ENCODE measurements at places on chromosomes 13 and 19.

GRCh38 chr13:35260316-35260715 is 216.2 kb downstream of the MAB21L1 start:
- no peak for DNase-seq

DNA sequence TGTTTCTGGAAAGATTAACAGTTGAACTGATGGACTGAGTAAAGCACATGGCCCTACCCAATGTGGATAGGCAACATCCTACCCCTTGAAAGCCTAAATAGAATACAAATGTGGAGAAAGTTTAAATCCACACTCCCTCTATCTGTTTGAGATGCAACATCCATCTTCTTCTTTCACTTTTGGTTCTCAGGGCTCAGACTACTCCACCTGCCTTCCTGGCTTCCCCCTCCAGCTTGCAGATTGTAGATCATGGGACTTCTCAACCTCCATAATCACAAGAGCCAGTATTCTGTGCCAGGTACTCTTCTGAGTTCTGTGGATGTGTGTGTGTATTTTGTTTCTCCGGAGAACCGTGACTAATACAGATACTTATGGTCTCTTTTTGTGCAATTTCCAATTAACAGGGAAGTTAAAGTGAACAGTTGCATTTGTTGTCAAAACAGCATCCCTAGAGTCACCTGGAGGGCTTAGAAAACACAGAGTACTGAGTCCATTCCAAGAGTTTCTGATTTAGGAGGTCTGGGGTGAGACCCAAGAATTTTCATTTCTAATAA is 590.3 kb upstream of the MIR17HG start:
- DNase-seq = no peak

- peak; percentile 67 for DNase-seq
Observed at GRCh38 chr19:49436381-49437017, 4.8 kb downstream of the SLC17A7 start.

GRCh38 chr13:102799426-102800144 is 666 bp downstream of the BIVM start:
- no peak for DNase-seq

GRCh38 chr13:84315527-84315926 is 433.3 kb upstream of the SLITRK1 start:
- no peak for DNase-seq

DNA sequence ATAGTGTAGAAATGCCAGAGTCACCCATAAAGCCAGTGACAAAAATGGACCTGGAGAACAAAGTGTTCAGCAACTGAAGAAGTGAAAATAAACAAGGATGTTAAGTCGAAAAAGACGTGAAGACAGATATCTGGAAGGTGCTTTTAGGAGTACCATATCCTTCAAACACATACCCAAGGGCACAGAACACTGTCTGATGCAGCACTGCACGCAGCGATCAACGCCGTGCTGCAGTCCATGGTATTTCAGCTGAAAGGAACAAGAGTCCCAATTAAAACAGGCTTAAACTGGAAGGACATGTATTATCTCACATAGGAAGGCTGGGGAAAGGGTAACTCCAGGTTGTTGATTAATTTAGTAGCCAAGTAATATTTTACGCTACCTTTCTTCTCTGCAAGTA is 108.2 kb downstream of the SGCG start:
- no peak for DNase-seq

DNA sequence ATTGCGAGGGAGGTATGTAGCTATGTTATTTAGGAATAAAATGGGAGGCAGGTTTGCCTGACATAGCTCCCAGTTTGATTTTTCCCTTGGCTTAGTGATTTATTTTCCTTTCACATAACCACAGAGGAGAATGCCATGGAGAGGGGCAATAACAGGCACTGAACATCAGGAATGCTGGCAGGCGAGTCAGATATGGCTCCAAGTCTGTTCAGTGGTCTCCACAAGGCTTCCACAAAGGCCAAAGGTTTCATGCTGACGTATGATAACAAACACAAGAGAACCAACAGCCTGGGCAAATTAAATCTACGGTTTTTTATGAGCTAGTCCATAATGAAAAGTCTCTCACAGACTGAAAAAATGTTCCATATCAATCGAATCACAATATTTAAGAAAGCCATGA is 66.7 kb downstream of the SUCLA2 start:
- DNase-seq = no peak

DNA sequence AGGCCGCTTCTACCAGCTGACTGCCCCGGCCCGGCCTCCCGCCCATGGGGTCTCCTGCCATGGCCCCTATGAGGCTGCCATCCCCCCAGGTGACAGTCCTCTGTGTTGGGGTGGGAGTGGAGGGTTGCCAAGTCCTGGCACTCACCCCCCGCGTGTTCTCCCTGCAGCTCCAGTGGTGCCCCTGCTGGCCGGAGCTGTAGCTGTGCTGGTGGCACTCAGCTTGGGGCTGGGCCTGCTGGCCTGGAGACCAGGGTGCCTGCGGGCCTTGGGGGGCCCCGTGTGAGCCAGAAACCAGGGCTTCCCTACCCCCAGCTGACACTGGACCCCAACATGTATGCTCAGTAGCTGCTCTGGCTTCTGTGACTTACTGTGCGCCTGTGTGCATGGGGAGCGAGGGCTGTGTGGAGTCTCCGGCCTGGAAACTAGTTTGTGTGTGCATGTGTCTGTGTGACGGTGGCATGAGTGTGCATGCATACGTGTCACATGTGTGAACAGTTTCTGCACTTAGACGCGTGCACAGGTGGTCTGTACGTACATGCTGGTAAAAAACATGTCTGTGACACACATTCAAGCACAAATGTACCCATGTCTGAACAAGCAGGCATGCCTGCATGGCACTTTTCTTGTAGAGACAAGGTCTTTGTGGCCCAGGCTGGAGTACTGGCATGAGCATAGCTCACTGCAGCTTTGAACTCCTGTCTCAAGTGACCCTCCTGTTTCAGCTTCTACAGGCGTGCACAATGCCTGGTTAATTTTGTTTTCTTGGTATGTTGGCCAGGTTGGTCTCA is 4.9 kb downstream of the ACP4 start:
- peak; percentile 57 for DNase-seq

- no peak for DNase-seq
Observed at GRCh38 chr13:63288576-63288975, 1872.9 kb upstream of the PCDH20 start.

Measured in NAMALWA (cell line).